Large intestine (tissue), 12 donors: ENCODE measurements at places on chromosomes 5 and 9. TPM values are rescaled to one million over a fixed set of nuclear protein-coding genes. Genes with fewer than 3 reads are reported as not detected.

Gene NEURL1B
- 13.5 TPM for polyA plus RNA-seq

Gene CPLANE1
- polyA plus RNA-seq, result 11.7 TPM

Gene IFNA5
- not detected for polyA plus RNA-seq

Gene GTF3C5
- 54.8 TPM for polyA plus RNA-seq

Gene RHOBTB3
- 47.5 TPM for polyA plus RNA-seq
